Activated CD8-positive, alpha-beta memory T cell treated with anti-CD3 and anti-CD28 coated beads for 24 hours (primary cell): ENCODE measurements at places on chromosomes 4 and X.

- peak; percentile 17 for DNase-seq
These were observed 80.1 kb downstream of the FAM184B start for GRCh38 chr4:17701138-17701839.

GRCh38 chr4:32460972-32461371 is 1740.8 kb downstream of the PCDH7 start:
- no peak for DNase-seq

DNA sequence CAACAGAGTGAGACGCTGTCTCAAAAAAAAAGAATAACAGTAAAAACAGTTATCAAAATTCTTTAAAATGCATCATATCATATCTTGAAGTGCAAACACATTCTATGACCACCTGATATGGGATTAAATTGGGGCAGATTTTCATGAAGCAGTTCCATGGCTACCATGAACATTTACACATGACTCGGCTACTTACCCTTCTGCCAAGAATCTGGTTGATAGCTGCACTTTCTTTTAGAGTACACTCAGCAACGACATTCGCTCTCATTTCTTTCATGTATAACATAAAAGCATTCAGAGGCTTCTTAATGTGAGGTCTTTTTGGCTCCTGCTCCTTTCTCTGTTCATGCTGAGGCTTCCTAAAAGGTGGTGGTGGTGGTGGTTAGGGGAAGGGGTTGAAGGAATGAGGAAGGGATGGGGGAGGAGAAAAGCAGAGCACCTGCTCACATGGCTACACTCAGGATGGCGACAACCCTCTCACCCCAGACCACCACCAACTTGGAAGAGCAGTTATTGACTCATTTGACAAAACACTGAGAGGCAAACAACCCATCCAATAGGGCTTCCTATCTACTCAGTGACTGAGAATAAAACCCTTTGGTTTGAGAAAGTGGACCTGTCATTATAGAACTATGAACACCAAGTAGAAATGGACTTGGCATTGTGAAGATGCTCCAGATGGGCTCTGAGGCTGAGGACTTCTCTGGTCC is 88.5 kb downstream of the HADH start:
- DNase-seq: no peak

GRCh38 chr4:119110121-119110520 is 25.5 kb upstream of the MYOZ2 start:
- DNase-seq: no peak

GRCh38 chr4:40216622-40217366 is 20.0 kb downstream of the RHOH start:
- DNase-seq: no peak

- DNase-seq: no peak
These were observed 597.7 kb downstream of the PCDH18 start for GRCh38 chr4:136934601-136935000.

DNA sequence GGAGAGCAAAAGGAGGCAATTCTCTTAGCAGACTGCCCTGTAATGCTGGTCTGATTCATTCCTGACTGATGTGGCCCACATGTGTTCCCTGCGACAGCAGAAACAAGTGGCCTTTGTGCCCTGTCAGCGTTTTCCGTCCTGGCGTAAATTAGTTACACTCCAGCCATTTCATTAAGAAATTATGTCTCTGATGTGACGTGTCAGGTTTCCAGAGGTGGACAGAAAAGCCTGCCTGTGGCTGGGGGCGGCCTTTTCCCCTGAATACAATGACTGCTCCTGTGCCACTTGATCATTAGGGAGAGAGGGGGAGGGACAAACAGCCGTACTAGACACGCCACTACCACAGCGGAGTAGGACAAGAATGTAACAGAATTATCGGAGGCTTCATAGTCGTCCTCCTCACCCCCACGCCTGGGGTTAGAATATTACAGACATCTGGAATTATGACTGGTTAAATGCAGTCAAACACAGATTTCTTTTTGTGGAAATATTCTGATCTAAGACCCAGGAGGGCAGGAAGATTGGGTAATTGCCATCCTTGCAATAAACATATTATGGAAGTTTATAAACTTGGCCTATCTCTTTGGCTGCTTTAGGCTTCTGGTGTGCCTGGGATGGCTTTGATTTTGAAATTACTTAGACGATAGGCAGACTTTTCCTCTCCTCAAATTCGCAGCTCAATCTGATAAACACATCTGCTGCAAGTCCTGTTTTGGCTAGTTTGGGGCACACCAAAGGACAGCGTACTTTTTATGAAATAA is 146.2 kb upstream of the BCOR start:
- no peak for DNase-seq

GRCh38 chrX:154010330-154011087 is 9.2 kb downstream of the IRAK1 start:
- DNase-seq: no peak

DNA sequence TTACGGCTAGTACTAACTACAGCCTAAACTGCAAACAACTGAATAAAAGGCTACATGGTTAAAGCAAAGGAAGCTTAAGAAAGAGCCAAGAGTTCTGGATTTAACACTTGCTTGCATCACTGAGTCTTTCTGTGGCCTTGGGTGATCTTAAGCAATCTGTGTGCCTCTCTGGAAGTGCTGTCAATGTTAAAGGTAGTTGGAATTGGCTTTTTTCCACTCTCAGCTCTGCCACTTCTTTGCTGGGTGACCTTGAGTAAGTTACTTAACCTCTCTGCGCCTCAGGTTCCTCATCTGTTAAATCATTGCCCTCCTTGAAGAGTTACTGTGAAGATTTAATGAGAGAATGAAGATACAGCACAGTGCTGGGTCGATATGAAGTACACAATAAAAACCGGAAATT is 15.7 kb downstream of the SLC2A9 start:
- DNase-seq: no peak

DNA sequence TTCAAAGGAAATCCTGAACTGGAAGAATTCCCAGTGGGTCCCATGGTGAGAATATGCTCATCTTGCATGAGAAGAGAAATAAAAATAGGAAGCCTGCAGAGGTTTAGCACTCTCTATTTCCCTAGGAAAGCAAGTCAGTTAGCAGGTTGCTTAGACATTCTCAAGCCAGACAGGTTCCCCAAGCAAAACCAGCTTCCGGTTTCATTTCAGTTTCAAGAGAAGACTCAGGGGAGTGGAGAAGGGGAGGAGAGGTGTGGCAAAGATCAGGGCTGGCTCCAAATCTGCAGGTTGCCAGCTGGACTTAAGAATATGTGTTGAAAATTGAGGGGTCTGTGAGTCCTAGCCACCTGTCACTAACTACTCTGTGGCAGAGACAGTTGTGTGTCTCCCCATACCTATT is 107.5 kb downstream of the CLNK start:
- no peak for DNase-seq

DNA sequence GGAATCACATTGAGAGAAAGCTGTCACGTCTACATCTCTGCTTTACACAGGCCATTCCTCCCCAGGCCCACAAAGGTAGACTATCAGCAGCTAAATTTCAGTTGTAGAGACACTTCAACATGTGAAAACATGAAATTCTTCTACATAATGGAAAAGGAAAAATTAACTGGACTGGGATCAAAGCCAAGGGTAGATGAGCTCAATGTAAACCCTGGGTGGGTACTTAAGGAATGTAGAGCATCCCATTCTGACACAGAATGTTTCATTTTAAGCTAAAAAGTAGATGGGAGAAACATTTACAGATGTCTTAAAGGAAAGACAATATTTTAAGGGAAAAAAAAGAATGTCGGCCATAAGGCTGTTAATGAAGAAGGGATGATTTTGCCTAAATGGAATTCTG is 51.3 kb upstream of the NPNT start:
- DNase-seq: no peak

- DNase-seq: no peak
These were observed 54.4 kb downstream of the CBR4 start for GRCh38 chr4:168955674-168956073.

- no peak for DNase-seq
These were observed 1066.9 kb upstream of the TENM3 start for GRCh38 chr4:181176306-181176705.

DNA sequence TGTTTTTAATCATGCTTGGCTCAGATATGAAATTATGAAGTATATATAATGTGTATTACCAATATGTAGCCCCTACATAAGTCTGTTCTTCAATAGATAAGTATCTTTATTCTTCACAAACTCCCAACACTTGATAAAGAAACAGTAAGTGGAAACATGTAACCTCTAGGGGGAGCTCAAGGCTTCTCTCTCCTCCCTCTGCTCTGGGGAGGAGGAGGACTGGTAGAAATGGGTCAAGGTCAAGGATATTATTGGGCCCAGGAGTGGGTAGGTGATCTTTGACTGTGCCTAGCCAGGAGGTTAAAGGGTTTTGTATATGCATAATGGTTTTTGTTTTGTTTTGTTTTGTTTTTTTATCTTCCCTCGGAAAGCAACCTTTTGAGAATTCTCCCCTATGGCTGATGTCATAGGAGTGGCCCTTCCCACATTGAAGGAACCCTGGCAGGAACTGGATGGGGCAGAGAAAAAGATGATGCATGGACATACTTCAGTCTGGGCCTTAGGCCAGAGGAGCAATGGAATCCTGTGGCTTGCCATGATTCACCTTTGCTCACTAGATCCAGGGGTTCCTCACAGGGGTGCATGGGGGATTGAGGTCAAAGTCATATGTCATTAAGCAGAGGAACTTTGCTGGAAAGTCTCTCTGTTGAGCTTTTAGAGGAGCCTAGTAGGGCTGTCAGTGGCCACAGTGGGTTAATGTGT is 460.3 kb downstream of the MID1IP1 start:
- DNase-seq: no peak

- DNase-seq: no peak
These were observed 321 bp upstream of the HPRT1 start for GRCh38 chrX:134459683-134460004.

- no peak for DNase-seq
These were observed 26.9 kb downstream of the ZNF41 start for GRCh38 chrX:47456080-47456479.

DNA sequence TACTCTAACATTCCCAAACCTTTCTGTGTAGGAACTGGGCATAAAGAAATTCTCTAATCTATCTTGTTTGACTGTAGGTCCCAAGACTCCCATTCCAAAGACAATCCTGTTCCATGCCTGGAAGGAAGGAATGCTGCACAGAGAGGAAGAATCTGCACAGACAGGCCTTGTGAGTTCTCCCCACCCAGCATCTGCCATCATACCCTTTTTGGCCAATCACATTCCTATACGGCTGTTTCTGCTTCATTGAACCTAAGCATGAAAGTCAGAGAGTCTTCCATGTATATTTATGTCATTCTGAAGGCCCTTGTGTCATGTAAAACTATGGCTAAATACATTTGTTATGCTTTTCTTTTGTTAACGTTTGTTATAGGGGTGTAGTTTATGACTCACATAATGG is 667.7 kb upstream of the IGFBP7 start:
- DNase-seq: no peak

DNA sequence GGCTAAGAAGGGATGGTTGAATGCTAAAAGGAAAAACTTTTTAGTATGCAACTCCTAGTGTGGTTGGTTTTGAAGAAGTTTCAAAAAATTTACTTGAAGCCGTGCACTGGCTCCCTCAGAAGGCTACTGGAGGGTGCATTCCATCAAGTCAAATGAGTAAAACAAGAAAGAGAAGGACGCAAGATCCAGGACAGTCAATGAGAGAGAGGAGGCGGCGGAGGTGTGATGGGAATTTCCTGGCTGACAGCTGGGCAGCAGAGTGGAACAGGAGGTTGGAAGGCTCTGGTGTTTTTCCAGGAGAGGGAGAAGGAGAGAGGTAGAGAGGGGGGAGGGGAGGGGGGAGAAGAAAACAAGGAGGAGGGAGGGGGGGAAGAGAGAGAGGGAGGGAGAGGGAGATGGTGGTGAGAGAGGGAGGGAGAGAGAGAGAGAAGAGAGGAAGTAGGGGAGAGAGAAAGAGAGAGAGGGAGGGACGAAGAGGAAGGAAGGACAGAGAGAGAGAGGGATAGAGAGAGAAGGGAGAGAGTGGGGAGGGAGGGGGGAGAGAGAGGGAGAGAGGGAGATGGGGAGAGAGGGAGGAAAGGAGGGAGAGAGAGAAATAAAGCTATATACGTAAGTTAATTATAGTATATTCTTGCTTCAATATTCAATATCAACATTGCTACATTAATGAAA is 126.4 kb downstream of the SH3KBP1 start:
- DNase-seq: no peak

- DNase-seq: no peak
These were observed 67.7 kb upstream of the LRPAP1 start for GRCh38 chr4:3599951-3600350.

- no peak for DNase-seq
These were observed 1.5 kb downstream of the ABCE1 start for GRCh38 chr4:145099653-145100052.

GRCh38 chrX:21926527-21927278 is 13.8 kb upstream of the SMS start:
- DNase-seq: no peak

GRCh38 chrX:102697494-102697893 is 14.8 kb upstream of the GPRASP2 start:
- DNase-seq: no peak

DNA sequence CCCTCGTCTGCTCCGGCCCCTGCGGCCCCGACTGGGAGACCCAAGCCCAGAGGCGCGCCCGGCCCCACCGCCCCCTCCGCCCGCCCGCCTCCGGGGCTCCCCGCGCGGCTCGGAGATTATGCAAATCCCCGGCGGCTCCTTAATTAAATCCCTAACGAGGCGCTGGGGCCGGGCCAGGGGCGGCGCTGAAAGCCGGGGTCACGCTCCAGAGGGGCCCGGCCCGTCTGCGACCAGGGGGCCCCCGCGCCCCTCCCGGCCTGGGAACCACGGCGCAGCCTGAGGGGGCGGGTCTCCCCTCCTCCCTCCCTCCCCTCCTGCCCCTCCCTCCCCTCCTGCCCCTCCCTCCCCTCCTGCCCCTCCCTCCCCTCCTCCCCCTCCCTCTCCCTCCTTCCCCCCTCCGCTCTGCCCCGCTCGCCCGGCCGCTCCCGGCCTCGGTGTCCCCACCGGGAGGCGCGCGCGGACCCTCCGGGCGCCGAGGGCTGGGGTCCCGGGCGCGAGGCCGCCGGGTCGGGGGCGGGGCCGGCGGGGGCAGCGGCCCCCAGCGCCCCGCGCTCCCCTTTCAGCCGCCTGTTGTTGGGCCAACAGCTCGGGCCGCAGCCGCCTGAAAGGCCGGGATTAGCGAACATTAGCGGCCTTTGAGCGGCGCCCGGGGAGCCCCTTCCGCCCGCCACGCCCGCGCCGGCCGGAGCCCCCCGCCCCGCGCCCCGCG is 25.9 kb upstream of the FGFR3 start:
- no peak for DNase-seq

DNA sequence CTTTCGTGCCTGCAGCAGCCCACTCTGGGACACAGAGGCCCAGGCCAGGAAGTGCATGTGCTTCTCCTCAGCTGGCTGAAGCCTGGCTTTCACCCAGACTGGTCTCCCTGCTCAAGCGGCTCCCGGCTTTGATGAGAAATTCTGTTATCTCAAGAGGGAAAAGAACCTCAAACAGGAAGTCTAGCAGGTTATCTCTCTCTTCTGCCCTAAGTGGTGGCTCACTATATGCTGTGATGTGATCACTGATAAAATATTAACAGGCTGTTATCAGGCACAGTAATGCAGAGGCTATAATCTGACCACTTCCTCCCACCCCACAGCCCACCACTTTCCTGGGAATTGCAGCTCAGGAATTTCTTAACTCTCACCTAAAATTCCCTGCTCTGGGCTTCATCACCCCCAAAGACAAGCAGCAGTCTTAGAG is 13.3 kb downstream of the CLDN2 start:
- no peak for DNase-seq
